ENCODE measurements at places on chromosomes 11 and 22.

DNA sequence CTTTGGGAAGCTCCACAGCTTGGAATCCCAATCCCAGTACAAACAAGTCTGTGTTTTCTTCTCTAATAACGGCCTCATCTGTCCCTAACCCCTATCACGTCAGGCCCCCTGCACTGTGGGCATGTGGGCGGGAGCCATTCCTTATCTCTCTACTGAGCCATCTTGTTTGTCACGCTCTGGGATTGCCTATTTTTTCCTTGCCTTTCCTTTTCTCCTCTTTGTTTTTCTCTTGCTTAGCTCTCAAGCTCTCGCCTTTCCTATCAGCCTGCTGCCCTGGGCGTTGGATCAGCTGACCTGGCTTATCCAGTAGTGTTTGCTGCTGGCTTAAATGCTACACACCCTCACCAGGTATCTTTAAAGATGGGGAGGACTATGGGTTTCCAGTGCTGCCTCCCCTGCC, 35.8 kb downstream of the ARHGAP1 start:
- no peak for DNase-seq

- no peak for DNase-seq
Observed at GRCh38 chr22:35894464-35894878, 134.2 kb downstream of the RBFOX2 start.

DNA sequence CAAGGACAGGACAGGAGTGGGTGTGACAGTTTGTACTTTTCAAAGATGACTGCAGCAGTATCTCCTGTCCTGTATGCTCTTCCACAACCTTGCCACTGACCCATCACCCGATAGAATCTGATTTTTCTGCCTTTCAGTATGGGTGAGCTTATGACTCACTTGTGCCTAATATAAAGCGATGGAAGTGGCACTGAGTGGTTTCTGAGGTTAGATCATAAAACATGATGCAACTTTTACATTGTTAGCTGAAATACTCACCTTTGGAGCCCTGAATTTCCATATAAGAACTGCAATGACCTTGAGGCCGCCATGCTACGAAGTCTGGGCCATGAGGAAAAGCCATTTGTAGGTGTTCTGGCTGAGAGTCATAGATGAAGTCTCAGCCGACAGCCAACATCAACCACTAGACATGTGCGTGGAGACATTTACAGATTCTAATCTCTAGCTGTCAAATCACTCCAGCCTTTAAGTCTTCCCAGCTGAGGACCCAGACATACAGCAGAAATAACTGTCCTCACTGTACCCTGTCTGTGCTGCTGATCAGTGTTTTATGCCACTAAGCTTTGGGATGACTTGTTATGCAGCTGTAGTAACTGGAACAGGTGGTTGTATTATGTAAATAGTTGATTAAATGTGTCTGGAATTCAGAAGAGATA, 105.9 kb upstream of the ARHGAP20 start:
- no peak for DNase-seq

DNA sequence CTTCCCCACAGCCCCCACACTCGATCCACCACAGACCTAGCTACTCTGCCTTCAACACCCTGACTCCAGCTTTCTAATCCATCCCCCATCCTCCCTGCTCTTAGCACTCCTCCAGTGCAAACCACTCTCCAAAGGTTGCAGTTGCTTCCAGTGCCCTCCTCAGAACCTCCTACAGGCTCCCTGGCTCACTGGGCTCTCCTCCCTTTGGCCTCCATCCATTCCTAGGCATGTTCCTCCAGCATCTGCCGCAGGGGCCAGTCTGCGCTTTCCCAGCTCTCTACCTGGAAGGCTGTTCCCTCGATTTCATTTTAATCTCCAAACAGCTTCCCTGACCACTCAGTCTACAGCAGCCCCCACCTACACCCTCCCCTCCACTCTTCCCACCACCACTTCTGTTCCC, 133.8 kb downstream of the SPATA19 start:
- no peak for DNase-seq

DNA sequence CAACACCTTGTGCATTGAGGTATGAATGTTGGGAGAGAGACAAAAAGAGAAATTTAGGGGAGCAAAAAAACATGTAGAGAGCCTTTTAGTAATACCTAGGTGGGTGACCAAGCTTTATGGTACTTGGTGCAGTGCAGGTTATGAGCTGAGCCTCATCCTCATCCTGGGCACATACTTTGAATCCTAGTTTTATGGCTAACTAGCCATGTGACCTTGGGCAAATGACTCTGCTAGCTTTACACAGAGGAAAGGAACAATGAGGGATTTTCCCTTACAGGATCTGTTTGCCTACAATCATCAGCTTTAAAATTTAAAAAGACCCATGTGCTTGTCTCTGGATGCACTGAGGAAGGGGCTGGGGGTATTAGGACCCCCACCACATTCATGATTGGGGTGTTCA, 187.8 kb upstream of the ISX start:
- DNase-seq, result no peak

DNA sequence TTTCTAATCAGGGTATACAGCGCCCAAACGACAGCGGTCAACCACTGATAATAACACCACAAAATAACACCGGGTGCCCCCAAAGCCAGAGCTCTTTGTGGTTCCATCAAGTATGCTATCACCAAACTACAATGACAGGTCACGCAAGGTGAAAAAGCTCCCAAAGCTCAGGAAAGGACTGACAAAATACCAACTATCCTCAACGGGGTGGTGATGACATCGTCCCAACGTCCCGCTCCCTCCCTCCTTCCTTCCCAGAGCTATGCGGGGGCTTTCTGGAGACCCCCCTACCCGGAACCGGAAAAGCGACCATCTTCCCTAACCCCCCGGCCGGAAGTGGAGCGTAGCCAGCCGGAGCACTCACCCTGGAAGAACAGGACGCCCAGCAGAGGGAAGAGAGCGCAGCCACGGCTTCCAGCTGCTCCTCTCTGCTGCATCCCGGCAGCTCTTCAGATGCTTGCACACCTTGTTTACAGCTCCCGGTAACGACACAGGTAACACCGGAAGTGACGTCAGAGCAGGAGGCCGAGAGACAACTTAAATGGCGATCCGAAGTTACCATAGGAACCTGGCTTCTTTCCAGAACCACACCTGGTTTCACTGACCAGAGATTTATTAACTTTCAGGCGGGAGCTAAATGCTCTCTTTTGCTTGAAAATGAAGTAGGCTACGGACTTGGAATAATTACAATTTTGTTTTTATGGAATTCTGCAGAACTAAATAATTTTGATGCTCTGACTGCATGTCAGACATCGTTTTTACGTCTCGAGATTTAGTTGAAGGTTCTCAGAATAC, at the start of gene MPZL3:
Gene MPZL3 (minus strand): TSS at position 508 of the 795 bp plus-strand sequence. CDS start 71 bp downstream, at position 437.
- peak; percentile 62 for DNase-seq

DNA sequence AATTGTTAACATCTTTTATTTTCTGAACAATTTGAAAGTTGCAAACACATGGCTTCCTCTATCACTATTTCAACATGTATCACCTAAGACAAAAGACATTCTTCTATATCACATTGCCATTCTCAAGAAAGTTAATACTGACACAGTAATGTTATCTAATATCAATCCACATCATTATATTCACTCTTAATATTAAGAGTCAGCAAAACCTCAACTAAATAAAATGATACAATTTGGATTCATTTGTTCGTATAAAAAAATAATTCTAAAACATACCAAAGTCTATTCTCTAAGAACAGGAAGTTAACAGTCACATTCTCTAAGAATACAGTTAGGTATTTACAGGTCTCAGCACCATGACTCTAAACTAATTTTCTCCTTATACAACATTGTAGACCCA, 52.0 kb downstream of the ABTB2 start:
- no peak for DNase-seq

GRCh38 chr11:114162719-114163123, 103.2 kb downstream of the ZBTB16 start:
- no peak for DNase-seq

GRCh38 chr11:27248576-27249509, 114.2 kb downstream of the CCDC34 start:
- no peak for DNase-seq

- DNase-seq, result no peak
Observed at GRCh38 chr11:657691-658126, 20.6 kb downstream of the DRD4 start.

DNA sequence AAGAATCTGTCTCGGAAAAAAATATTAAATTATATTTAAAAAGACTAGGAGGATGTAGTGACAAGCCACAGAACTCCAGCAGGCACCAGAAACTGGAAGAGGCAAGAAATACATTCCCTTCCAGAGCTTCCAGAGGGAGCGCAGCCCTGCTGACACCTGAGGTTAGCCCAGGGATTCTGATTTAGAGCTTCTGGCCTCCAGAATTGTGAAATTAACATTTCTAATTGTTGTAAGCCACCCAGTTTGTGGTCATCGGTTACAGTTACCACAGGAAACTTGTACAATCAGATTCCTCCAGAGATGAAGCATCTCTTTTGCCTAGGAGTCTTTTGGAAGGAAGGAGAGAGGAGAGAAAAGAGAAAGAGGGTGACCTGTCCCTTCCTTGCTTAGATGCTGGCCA, 6.4 kb upstream of the UBASH3B start:
- DNase-seq, result no peak

DNA sequence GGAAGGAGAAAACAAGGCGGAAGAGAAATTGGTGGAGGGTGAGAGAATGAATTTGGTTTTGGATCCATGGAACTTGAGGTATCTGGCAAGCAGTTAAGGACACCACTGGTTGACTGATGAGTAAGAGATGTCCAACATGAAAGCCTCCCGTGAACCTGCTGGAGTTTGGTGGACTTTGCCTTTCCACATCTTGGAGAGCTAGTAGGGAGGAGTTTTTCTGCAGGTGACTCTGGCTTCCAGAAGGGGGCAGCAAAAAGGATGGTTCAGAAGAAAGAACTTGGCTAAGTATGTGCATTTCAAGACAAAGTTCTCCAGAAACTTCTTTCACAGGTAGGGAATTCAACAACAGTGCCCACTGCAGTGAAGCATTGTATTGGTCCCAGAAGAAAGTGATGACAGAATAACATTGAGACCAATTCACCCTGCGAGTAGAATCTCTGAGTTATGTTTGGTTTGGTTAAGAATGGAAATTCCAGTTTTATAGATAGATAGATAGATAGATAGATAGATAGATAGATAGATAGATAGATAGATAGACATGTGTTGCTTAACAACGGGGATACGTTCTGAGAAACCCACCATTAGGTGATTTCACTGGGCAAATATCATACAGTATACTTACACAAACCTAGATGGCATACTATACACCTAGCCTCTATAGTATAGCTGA, 28.5 kb downstream of the DCDC1 start:
- no peak for DNase-seq

DNA sequence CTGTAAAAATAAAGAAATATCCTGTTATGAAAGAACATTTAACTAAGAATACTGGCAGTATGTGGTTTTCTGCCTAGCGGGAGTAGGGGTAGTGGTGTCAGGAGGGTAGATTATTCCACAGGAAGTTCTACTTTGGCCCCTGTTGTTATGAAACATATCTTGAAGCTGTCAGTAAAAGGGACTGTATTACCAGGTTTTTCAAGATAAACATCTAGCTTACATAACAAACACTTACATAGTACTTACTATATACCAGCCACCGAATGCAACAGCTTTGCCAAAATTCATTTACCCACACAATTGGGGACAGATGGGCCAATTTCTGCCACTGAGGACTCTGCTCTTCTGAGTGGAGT, 3.7 kb downstream of the TMEM123 start:
- no peak for DNase-seq

Measured in stimulated activated CD4-positive, alpha-beta T cell treated with anti-CD3 and anti-CD28 coated beads, TNF-alpha, amount 100 ng/mL, for 1 hour (primary cell).